Fibroblast of mammary gland (primary cell): ENCODE measurements at places on chromosomes 5 and 9.
A peak's percentile ranks its signal among the peaks of the same experiment; 100 is the strongest.

- no peak for DNase-seq
Measured at GRCh38 chr5:14687023-14687665, 22.6 kb downstream of the OTULIN start.

DNA sequence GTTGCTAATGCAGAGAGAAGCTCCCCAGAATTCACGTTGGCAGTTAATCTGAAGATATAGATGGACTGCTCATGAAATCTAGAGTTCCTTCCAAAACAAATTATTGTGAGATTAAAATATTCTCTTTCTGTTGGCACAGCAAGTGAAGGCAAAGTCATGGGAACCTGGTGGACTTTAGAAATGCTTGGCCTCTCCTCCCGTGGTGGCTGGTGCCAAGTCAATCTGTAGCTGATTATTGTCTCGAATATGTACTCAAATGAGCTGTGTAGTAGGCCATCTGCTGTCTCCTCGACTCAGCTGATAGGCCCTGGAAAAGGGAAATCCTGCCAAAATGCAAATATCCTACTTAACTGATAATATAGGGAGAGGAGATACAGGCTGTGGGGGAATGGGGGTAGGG is 69.3 kb downstream of the DAPK1 start:
- DNase-seq: peak; percentile 18

- peak; percentile 38 for DNase-seq
Measured at GRCh38 chr9:120650352-120650751, 63.9 kb downstream of the MEGF9 start.

GRCh38 chr5:97022898-97023297 is 87.0 kb downstream of the LNPEP start:
- DNase-seq: no peak

DNA sequence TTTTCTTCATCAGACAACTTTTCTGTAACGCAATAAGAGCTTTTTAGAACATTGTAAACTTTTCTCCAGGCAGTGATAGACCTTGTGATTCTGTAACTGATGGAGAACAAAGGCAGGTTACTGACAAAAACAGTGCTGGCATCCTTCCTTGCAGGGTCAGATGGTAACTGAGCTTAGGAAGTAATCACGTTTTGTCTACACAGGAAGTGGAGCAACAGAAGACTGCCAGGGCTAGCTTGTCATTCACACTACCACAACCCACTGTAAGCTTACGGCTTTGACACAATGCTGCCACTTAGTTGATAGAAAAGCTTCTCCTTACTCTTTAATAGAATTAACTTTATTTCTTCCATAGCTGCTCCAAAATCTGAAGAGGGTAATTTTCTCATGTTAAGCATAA is 46.8 kb downstream of the FBN2 start:
- peak; percentile 52 for DNase-seq

DNA sequence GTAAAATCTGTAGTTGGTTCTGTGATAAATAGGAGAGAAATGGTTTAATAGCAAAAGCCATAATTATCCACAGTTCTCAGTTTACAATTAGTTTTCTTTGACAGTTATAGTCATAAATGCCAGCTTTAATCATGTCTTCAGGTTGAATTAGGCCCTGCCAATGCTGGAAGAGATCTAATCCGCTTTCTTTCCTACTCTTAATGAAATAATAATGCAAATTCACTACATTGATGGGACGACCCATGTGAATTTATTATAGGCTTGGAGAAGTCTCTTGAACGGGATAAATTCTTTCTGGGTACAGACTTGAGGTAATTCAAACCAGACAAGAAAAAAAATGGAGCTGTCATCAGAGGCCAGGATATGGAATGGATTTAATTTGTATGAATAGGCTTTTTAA is 950.4 kb downstream of the EFNA5 start:
- no peak for DNase-seq

GRCh38 chr5:78514427-78515330 is 133.9 kb downstream of the LHFPL2 start:
- peak; percentile 53 for DNase-seq

GRCh38 chr9:16068476-16068875 is 515.6 kb downstream of the CCDC171 start:
- DNase-seq: no peak

DNA sequence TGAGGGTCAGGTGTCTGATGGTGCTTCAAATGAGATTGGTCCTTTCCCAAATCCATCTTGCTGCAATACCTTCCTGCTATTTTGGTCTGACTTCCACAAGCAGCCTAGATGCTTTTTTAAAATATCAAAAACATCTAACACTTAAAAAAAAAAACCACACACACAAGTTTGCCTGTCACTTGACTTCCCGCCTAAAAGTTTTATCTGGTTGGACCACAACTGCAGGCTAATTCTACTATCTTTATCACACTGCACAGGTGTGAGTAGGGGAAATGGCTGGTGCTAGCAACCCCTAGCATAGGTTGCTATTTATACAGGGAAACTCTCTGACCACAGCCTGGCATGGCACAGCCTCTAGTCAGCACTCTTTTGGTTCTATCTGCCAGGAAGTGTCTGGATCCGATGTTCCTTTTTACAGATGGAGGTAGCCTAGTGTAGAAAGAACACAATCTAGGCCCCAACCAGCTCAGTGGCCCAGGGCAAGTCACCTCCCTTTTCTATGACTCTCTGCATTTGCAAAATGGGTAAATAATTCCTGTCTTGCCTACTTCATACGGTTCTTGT is at the start of gene HEMGN:
Gene HEMGN (minus strand): TSS at position 92 of the 564 bp plus-strand sequence. CDS start 36 bp downstream, at position 56.
- DNase-seq: no peak

DNA sequence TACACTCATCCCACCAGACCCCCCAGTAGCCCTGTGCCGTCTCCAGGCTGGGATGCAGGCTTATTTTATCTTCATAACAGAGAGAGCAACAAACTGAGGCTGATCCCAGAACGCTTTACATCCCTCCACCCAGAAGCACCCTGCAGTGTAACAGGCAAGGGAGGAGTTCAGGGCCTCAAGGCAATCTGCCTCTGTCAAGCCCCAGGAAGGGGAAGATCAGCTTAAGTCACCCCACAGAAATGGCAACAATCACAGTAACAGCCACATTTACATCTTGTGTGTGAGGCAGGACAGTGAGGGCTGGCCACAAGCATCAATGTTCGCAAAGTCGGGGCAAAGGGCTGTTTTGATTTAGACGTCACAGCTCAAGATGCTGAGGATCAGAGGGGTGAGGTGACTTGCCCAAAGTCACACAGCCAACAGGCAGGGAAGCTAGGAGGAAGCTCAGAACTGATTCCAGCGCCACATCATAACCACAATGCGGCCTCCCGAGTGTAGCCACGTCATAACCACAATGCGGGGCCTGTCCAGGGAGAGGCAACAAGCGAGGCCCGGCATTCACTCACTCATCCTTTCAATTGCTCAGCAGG is 14.4 kb downstream of the STK10 start:
- DNase-seq: peak; percentile 78

DNA sequence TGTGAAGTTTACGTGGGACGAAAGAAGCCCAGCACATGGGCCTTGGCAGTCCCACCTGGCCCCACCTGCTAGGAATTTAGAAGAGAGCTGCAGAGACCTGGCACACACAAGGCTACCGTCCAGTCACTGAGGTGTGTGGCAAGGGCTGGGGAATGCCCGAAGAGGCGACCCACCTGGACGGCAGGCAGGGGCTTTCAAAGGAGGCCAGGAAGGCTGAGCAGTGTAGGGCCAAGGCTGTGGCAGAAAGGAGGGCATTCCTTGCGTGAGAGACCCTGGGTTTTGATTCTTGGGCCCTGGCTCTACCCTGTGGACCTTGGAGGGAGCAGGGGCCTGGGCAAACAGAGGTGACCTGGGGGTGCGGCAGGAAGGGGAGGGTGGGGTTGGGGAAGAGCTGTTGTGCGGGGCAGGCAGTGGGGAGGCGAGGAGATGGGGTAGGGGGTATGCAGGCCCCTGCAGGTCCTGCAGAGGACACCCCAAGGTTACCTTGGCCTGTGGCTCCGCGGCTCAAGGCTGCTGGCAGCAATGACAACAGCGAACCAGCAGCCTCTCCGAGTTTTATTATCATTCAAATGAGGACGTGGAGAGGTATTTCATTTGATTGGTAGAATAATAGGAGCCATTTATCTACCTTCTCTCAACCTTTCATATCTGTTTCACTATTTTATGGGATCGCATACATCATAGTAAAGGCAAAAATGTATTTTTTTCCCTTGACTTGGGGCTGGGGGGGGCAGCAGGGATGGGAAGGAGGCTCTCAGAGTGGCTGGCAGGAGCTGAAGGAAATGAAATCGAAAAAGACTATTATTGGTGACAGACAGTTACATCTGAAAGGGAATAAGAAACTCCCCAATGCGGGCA is 24.8 kb downstream of the TSPAN17 start:
- DNase-seq: no peak

GRCh38 chr5:159094745-159095144 is 5.0 kb downstream of the EBF1 start:
- peak; percentile 95 for DNase-seq

DNA sequence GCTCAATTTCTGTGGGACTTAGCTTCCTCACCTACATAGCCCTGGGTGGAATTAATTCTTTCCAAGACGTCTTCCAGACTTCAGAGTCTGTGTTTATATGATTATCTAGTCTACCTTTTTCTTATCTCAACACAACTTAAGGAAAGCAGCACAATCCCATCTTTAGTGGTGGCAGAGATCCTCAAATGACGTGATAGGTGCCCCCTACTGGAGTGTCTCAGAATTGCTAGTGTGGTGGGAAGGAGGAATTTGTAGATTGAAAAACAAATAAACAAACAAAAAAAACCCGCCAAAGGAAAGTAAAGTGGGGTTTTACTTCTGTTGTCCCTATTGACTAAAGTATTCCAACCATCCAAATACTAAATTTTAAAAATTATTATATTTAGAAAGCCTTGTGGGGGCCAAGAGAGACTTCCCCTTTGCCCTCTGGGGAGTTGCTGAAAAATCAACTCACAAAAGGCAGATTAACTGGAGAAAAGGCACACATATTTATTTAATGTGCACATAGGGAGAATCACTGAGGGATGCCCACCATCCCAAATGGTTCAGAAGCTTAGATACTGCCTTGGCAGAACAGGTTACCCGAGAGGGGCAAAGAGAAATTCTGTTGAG is 283.3 kb downstream of the TMEM167A start:
- DNase-seq: peak; percentile 50

DNA sequence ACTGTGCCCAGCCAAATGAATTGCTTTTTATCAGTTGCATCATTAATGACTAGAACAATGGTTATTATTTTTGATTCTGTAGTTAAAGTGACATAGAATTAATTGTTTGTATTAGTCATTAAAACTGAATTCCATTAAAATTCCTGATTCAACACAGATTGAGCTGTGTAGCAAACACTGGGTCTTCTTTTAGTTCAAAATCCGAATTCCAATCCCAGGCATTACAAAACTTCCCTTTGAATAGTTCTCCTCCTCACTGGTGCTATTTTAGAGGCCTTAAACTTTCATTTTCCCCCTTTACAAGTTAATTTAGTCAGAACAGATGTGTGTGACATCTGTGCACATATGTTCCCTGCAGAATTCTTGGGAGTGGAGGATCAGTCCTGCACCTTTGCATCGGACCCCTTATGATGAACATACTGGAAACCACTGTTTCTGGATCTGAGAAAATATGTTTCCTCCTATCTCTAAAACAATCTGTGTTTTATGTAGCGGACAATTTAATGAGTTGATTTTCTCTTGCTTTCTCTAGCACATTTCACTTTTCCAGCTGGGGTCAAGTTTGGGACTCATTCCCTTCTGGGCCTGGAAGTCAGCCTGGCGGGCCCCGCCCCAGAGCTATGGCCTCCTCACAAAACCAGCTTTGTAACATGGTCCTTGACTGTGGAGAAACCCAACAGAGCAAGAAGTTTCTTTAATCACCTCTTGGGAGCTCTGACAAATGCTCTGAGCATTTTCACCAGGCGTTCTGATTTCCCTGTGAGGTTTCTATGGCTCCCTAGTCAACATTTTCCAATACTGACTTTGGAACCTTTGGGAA is 87.9 kb upstream of the MAMDC2 start:
- no peak for DNase-seq

DNA sequence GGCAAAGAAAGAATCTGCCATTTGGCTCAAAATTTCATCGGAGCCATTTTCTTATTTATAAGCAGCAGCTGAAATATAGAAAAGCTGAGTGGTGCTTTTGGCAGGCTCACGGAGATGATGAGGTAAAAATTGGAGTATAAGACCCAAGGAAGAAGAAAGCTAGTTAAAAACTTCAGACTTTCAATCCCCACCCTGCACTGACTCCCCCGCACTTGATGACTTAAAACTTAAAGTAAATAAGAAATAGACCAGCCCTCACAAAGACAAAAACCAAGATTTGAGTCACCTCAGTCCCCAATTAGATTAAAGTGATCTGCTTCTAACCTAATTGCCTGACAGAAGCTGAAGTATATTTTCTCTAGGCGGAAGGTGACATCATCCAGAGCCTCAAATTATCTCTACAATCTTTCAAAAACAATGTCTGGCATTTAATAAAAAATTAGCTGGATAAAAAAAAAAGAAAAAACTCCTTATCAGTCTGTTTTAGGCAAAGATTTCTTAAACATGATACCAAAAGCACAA is 124.0 kb upstream of the PJA2 start:
- peak; percentile 7 for DNase-seq

GRCh38 chr5:58317808-58318207 is 142.1 kb downstream of the PLK2 start:
- DNase-seq: no peak
